Forelimb muscle (tissue), 1 donor: ENCODE measurements at places on chromosomes 4 and X. TPM values are rescaled to one million over a fixed set of nuclear protein-coding genes. Genes with fewer than 3 reads are reported as not detected.

The COMMD8 gene
- polyA plus RNA-seq = 16.1 TPM

The STK26 gene
- 44.0 TPM for polyA plus RNA-seq

The ZNF185 gene
- polyA plus RNA-seq = 13.1 TPM

The PPP1R3F gene
- 7.9 TPM for polyA plus RNA-seq

The CLCN4 gene
- polyA plus RNA-seq = 13.6 TPM
